CD4-positive, alpha-beta T cell treated with Interleukin-6 at 100 ng/mL for 8 hours (primary cell): ENCODE measurements at places on chromosomes 16 and 17.

- DNase-seq = no peak
Observed at GRCh38 chr17:44859701-44860100, 12.0 kb downstream of the HIGD1B start.

GRCh38 chr17:38751808-38752307, 683 bp upstream of the PSMB3 start:
- peak; percentile 76 for DNase-seq

- no peak for DNase-seq
Observed at GRCh38 chr16:86555704-86556075, 655 bp upstream of the MTHFSD start.

DNA sequence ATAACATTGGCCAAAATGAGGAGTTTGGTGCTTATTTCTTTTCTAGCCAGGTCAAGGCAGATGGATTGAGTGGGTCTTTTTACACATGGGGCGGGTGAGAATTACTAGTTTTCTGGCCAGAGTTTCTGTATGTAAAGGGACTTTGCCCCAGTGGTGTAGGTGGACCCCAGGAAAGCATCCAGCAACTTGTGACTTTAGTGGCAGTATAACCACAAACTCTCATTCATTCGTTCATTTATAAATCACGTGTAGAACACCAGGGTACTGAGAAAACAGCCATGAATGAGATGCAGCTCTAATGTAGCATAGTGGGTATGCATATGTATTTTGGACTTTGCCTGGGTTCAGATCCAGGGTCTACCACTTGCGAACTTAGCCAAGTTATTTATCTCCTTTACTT, 8.1 kb downstream of the RAI1 start:
- no peak for DNase-seq

- no peak for DNase-seq
Observed at GRCh38 chr16:10990378-10990777, 46.0 kb downstream of the CLEC16A start.

- no peak for DNase-seq
Observed at GRCh38 chr16:28196387-28196987, 15.3 kb downstream of the XPO6 start.

GRCh38 chr17:27423651-27424050, 32.6 kb upstream of the KSR1 start:
- DNase-seq = no peak

DNA sequence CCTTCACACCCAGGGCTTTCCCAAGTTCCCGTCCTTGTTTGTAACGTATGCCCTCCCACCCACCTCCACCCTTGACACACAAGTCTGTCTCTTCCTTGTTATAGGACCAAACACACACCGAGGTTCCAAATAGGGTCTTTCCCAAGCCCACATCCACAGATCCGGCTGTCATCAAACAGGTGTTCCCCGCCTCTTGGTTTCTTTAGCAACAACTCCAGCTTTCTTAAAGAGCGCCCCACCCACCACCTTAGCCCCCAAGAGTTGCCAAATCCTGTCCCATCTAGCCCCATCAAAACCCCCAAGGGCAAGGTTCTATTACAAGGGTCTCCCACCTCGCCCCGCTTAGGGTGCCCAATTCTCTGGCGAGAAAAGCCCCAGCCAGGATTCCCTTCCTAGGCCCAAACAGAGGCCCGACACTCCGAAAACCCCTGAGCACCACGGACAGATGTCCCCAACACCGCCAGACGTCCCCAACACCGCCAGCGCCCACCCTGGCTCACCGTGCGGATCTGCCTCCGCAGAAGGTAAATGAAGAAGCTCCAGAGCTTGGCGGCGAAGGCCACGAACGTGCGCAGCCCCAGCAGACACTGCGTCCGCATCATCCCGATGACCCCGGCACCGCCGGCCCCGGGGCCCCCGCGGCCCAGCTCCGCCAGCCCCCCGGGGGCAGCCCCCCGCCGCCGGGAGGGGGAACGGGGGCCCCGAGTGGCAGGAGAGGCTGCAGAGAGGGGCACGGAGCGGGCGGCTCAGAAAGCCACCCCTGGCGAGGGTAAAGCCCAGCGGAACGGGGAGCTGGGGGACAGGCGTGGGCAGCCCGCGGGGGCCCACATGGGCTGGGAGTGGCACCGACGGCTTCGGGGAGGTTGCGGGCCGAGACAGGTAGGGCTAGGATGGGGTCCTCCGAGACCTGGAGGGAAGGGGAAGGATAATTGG, 573 bp downstream of the CTDNEP1 start:
- no peak for DNase-seq

- no peak for DNase-seq
Observed at GRCh38 chr17:61159221-61159814, 240.3 kb upstream of the TBX2 start.
